Neural crest cell (in vitro differentiated cells): ENCODE measurements at places on chromosomes 13 and 19. TPM values are rescaled to one million over a fixed set of nuclear protein-coding genes. Genes with fewer than 3 reads are reported as not detected.

Gene PNMA8A
- total RNA-seq: 28.4 and 29.9 TPM in 2 replicates

Gene THSD1
- total RNA-seq: 0.75 and 1.1 TPM in 2 replicates

Gene KHSRP
- 678 and 690 TPM in 2 replicates for total RNA-seq

Gene ALKBH7
- total RNA-seq: 66.4 and 68.8 TPM in 2 replicates

Gene PSG7
- not detected in 2 replicates for total RNA-seq

Gene KANK3
- total RNA-seq: 0.66 and 0.77 TPM in 2 replicates

Gene PLK5
- total RNA-seq: not detected in 2 replicates

Gene NPAS1
- 1.5 and 1.9 TPM in 2 replicates for total RNA-seq

Gene ZNF729
- not detected in 2 replicates for total RNA-seq

Gene SOX1
- 41.2 and 41.4 TPM in 2 replicates for total RNA-seq

Gene ELSPBP1
- not detected in 2 replicates for total RNA-seq

Gene APLP1
- total RNA-seq: 140 and 143 TPM in 2 replicates

DNA sequence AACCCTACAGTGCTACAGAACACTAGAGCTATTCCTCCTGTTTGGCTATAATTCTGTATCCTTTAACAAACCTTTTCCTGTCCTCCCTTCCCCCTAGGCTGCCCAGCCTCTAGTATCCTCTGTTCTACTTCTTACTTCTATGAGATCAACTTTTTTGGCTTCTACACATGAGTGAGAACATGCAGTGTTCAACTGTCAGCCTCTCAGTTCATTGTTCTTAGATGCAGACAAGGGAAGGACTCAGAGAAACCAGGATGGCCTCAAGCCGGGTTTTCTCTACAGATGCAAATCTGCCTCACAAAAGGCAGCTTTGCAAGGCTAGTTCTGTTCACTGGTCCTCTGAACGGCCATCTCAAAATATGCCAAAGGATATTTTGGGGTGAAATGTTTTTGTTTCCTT lies 18.4 kb downstream of the AMER2 start:
- H3K27ac ChIP-seq: peak overlapping the region; percentile 25
- H3K36me3 ChIP-seq: no peaks in the 10 kb centered on the region
- no peak for DNase-seq
- H3K4me1 ChIP-seq: peaks cover 13% of the 10 kb centered on the region

DNA sequence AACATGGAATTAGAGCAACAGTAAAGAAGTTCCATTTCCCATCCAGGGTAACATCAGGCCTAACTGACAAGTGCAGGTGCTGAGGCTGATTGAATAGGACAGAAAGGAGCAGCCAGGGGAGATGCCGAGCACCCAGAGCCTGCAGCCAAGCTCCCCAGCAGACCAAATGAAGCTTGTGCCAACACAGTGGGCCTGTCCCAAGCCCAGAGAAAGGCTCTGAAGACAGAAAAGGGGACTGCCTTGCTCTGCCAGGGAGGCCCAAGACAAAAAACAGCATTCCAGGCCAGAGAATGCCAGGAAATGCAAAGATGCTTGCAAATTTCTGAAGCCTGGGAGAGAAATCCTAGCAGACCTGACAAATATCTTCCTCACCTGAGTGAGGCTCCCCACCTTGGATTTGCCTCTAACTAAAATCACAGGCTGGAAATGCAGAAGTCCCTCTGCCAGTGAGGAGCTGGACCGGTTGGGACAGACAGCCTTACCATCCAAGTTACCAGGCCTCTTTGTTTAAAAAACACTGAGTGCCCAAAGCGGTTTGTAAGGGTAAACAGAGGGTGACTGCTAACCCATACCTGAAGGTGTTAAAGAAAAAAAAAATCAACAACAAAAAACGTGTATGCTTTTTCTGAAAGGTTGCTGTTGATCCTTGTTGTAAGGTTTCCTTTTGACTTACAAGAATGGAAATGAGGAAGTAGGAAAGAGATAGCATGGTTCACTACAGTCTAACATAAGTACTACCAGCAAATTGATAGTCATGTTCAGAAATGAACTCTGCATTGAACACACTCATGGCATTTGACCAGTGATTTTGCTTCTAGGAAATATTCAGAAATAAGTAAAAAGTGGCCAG lies 11.8 kb upstream of the HMGB1 start:
- peak overlapping the region; percentile 66 for H3K27ac ChIP-seq
- H3K27me3 ChIP-seq: no peaks in the 10 kb centered on the region
- DNase-seq: no peak
- no peak overlapping the region for H3K4me3 ChIP-seq
- no peaks in the 10 kb centered on the region for H3K36me3 ChIP-seq

- peaks cover 20% of the 10 kb centered on the region for H3K4me1 ChIP-seq
- H3K36me3 ChIP-seq: no peaks in the 10 kb centered on the region
- no peak overlapping the region for H3K27ac ChIP-seq
- no peak for DNase-seq
- peaks cover 3% of the 10 kb centered on the region for H3K27me3 ChIP-seq
These were observed 6.0 kb downstream of the SIGLEC11 start for GRCh38 chr19:49954933-49955332.

DNA sequence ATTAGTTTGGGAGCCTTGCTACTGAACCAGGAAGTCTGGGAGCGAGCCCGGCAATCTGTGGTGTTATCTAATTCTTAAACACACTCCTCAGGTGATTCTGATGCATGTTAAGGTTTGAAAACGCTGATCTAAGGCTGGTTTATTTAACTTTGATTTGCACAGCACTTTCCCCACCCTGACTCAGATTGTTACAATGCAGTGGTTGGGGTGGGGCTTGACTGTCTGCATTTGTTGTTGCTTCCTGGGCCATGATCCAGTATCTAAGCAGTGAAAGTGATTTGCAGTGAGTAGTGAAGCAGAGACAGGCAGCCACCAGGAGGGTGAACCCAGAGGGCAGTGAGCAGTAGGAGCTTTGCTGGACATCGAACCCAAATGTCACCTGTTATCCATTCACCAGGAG lies 81.6 kb upstream of the ARGLU1 start:
- no peak overlapping the region for H3K27ac ChIP-seq
- DNase-seq: no peak
- no peaks in the 10 kb centered on the region for H3K4me1 ChIP-seq

GRCh38 chr19:31071136-31071855 lies 277.9 kb downstream of the TSHZ3 start:
- no peaks in the 10 kb centered on the region for H3K36me3 ChIP-seq
- no peak for DNase-seq

- no peak overlapping the region for H3K4me3 ChIP-seq
- H3K27ac ChIP-seq: no peak overlapping the region
- no peak for DNase-seq
- peaks cover 11% of the 10 kb centered on the region for H3K4me1 ChIP-seq
These were observed 773 bp downstream of the LIM2 start for GRCh38 chr19:51386882-51387520.

DNA sequence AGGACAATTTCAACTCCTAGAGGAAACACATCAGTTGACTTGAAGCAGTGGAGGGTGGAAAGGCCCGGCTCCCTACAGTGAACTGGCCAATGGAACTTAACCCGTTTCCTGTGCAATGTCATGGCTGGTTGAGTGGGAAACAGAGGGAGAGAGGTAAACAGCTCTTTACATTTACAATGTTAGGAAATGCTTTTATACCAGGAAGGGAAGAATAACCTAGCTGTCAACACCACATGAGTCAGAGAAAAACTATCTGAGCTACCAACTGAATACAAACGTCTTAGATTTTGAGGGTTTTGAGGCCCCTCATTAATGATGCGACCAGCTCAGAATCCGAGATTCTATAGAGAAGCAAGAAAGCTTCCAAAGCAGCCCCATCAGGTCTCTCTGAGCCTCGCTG lies 36.7 kb downstream of the CARD8 start:
- H3K27ac ChIP-seq: peak overlapping the region; percentile 78
- peaks cover 19% of the 10 kb centered on the region for H3K36me3 ChIP-seq
- no peak for DNase-seq

DNA sequence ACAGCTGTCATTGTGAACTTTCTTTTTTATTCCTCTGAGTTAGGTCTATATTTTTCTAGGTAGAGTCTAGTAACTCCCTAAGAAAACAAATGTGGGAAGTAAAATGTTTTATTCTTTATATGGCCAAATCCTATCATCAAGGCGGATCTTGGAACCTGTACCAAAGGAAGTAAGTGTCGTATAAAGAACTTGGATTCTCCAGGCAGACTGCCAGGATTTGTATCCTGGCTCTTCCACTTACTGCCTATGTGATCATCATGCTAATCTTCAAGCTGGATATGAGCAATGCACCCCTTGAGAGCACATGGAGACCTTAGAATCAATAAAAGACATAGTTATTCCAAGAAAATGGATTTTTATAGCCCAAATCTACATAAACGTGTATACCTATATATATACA lies 286.5 kb downstream of the PCDH17 start:
- H3K27me3 ChIP-seq: no peaks in the 10 kb centered on the region
- no peaks in the 10 kb centered on the region for H3K36me3 ChIP-seq
- no peak overlapping the region for H3K4me3 ChIP-seq
- peaks cover 5% of the 10 kb centered on the region for H3K4me1 ChIP-seq

DNA sequence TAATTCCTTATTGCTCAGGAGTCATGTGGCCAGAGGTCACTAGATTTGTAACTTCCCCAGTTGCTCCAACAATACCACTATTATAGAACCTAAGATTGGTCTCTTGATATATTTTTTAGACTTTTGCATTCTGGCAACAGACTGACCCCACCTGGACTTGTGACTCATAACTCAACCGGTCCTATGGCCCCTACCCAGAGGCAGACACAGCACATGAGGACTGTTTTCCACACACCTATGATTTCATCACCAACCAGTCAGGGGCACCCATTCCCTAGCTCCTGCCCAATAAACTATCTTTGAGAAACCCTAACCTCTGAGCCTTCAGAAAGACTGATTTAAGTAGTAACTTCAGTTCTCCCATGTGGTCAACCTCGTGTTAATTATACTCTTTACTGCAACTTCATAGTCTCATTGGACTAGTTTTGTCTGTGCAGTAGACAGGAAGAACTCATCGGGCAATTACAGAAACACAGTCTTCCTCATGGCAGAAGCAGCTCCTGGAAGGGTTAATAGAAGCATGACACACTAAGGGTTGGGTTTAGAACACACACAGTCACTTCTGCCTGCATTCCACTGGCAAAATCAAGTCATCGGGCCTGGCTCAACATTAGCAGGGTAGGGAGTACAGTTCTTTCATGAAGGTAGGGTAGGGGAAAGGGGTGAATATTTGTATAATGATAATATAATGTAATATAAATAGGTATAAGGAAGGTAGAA lies 251.8 kb downstream of the UQCRFS1 start:
- H3K36me3 ChIP-seq: no peaks in the 10 kb centered on the region
- no peak overlapping the region for H3K27ac ChIP-seq
- H3K27me3 ChIP-seq: peaks cover 2% of the 10 kb centered on the region

GRCh38 chr13:105587786-105588185 lies 947.7 kb downstream of the EFNB2 start:
- H3K27ac ChIP-seq: no peak overlapping the region
- H3K4me1 ChIP-seq: peaks cover 13% of the 10 kb centered on the region
- no peak for DNase-seq
- no peak overlapping the region for H3K4me3 ChIP-seq

GRCh38 chr13:96573563-96573962 lies 420.7 kb downstream of the OXGR1 start:
- H3K27ac ChIP-seq: no peak overlapping the region
- no peaks in the 10 kb centered on the region for H3K27me3 ChIP-seq
- H3K4me1 ChIP-seq: no peaks in the 10 kb centered on the region
- DNase-seq: no peak
- H3K36me3 ChIP-seq: no peaks in the 10 kb centered on the region
- no peak overlapping the region for H3K4me3 ChIP-seq

DNA sequence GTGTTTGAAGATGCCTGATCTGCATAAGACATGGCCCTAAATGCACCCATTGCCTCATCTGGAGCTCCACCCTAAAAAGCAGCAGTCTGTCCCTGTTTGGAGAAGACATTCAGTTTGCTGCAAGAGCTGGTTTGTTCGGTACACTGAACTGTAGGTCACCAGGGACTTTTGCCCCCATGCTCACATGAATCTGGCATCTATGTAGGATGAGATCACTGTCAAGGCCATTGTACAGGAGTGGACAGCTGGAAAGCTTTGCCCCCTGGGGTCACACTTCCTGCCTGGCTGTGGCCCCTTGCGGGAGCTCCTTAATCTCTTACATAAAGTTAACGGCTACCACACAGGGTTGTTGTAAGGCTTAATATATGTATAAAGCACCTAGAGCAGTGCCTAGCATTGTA lies 73.0 kb downstream of the IPO5 start:
- H3K36me3 ChIP-seq: peaks cover 3% of the 10 kb centered on the region
- no peaks in the 10 kb centered on the region for H3K27me3 ChIP-seq
- peak; percentile 26 for DNase-seq
- peak overlapping the region; percentile 70 for H3K4me3 ChIP-seq
- peaks cover 46% of the 10 kb centered on the region for H3K4me1 ChIP-seq

GRCh38 chr19:16373532-16373931 lies 48.9 kb downstream of the KLF2 start:
- no peak for DNase-seq
- H3K4me1 ChIP-seq: peaks cover 5% of the 10 kb centered on the region
- peaks cover 12% of the 10 kb centered on the region for H3K36me3 ChIP-seq
- peak overlapping the region; percentile 35 for H3K27ac ChIP-seq
- no peak overlapping the region for H3K4me3 ChIP-seq

DNA sequence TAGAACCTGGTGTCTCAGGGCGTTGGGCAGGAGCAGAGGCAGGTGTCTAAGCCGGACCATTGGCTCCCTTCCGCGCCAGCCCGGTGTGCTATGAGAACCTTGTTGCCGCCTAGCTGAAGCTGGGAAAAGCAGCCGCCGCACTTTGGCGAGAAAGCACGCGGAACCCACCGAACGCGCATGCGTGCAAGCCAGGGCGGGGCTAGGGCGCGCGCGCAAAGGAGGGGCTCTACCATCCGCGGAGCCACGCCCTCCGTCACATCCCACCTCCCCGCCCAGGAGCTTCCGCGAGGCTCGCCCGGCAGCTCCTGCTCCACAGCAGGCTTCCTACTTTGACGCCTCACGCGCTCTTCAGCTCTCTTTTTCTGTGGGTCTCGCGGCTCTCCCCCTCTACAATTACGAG lies 51.3 kb downstream of the WDR87 start:
- no peak overlapping the region for H3K27ac ChIP-seq
- H3K4me1 ChIP-seq: peaks cover 6% of the 10 kb centered on the region
- H3K27me3 ChIP-seq: no peaks in the 10 kb centered on the region
- H3K36me3 ChIP-seq: no peaks in the 10 kb centered on the region
- no peak overlapping the region for H3K4me3 ChIP-seq

- no peak overlapping the region for H3K4me3 ChIP-seq
- H3K4me1 ChIP-seq: no peaks in the 10 kb centered on the region
- H3K27ac ChIP-seq: no peak overlapping the region
- DNase-seq: no peak
- H3K36me3 ChIP-seq: peaks cover 4% of the 10 kb centered on the region
These were observed 57.7 kb downstream of the ATP8A2 start for GRCh38 chr13:25429466-25429865.

- H3K36me3 ChIP-seq: no peaks in the 10 kb centered on the region
- no peak for DNase-seq
- H3K4me3 ChIP-seq: peak overlapping the region; percentile 66
- peaks cover 6% of the 10 kb centered on the region for H3K27me3 ChIP-seq
These were observed 3.2 kb upstream of the SPRYD7 start for GRCh38 chr13:49939321-49939720.

- no peak overlapping the region for H3K27ac ChIP-seq
- H3K27me3 ChIP-seq: peaks cover 45% of the 10 kb centered on the region
- DNase-seq: peak; percentile 49
These were observed 11.8 kb upstream of the ERFL start for GRCh38 chr19:41939861-41940730.
